ENCODE measurements at places on chromosomes 16 and 17.

DNA sequence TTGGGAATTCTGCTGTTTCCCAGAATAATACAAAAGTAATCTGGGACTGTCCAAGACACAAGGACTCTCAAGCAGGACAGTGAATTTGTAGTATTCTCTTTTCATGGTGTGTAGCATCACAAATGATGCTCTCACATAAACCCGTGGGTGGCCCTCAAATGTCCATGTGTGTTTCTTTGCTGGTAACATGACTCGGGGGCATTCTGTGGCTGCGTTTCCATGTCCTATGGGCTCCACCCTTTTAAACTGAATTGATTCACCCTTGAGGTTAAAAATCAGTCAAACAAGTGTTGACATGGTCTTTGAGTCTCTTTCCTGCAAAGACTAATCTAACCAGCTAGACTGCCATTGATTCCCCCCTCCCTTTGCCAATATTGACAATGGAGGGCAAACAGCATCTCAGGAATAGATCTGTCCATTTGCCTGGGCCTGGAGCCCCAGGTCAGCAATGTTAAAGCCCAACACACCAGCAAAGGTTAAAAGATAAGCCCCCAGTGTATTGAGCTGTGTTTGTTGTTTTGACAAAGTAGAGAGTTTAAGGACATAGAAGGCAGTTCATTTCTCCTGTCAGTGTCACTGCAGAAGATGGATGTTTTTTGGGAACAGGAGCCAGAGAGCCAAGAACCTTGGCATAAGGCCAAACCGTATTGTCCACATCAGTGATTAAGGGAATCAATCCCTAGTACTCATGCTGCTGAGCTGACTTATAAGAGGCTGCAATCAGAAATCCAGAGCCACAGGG, 117.1 kb upstream of the COX10 start:
- DNase-seq: no peak

GRCh38 chr16:17408955-17409441, 61.8 kb downstream of the XYLT1 start:
- no peak for DNase-seq

GRCh38 chr16:22857296-22858025, 43.5 kb downstream of the HS3ST2 start:
- no peak for DNase-seq

- DNase-seq: no peak
Observed at GRCh38 chr16:89375021-89375420, 115.3 kb downstream of the ANKRD11 start.

DNA sequence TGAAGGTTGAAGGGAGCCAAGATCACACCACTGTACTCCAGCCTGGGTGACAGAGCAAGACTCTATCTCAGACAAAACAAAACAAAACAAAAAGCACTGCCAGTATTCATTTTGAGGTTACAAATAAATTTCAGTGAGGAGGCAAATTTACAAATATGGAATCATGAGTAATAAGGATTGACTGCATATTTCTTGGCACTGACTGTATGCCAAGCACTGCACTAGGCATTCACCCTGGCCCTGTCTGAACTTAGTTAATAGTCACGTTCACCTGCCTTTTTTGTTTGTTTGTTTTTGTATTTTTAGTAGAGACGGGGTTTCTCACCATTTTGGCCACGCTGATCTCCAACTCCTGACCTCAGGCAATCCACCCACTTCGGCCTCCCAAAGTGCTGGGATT, 5.1 kb downstream of the LDAF1 start:
- no peak for DNase-seq

- no peak for DNase-seq
Observed at GRCh38 chr16:66979011-66979717, 9.2 kb upstream of the CES4A start.

Data from activated CD4-positive, CD25-positive, alpha-beta regulatory T cell (primary cell).